ENCODE measurements at places on chromosomes 6 and 20. TPM values are rescaled to one million over a fixed set of nuclear protein-coding genes. Genes with fewer than 3 reads are reported as not detected.

GRCh38 chr6:1287103-1287591 lies 24.8 kb upstream of the FOXQ1 start:
- H3K27me3 ChIP-seq, result no peaks in the 10 kb centered on the region
- H3K27ac ChIP-seq, result peak overlapping the region; percentile 28
- peaks cover 9% of the 10 kb centered on the region for H3K4me1 ChIP-seq
- H3K4me3 ChIP-seq, result no peak overlapping the region
- DNase-seq, result peak; percentile 91
- H3K36me3 ChIP-seq, result no peaks in the 10 kb centered on the region

DNA sequence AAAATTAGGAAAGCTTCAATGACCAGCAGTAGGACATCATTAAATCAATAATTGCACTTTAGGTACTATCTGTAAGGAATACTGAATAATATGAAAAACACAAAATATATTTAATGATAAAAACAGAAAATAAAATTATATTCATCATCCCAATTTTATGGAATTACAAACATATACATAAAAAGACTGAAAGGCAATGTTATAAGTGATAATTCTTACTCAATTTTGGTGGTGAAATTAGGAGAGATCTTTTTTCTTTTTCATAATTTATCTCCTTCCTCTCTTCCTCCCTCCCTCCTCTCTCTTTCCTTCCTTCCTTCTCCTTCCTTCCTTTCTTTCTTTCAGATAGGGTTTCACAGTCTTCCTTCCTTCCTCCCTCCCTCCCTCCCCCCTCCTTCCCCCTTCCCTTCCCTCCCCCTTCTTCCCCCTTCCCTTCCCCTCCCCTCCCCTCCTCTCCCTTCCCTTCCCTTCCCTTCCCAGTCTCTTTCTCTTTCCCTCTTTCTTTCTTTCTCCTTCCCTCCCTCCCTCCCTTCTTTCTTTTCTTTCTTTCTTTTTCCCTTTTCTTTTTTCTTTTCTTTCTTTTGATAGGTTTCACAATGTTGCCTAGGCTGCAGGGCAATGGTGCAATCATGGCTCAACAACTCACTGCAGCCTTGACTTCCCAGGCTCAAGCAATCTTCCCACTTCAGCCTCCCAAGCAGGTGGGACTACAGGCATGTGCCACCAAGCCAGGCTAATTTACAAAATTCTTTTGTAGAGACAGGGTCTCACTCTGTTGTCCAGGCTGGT lies 36.8 kb downstream of the RSPH3 start:
- no peaks in the 10 kb centered on the region for H3K36me3 ChIP-seq
- no peak for DNase-seq
- no peak overlapping the region for H3K27ac ChIP-seq
- no peaks in the 10 kb centered on the region for H3K4me1 ChIP-seq

CST2 gene
- 0.29 TPM for total RNA-seq

GRCh38 chr6:17271628-17272027 lies 9.5 kb upstream of the RBM24 start:
- no peak for DNase-seq
- H3K4me1 ChIP-seq, result no peaks in the 10 kb centered on the region
- H3K4me3 ChIP-seq, result no peak overlapping the region
- no peak overlapping the region for H3K27ac ChIP-seq

PI16 gene
- 78.9 TPM for total RNA-seq

RAMACL gene
- total RNA-seq, result 5.5 TPM
